ENCODE measurements at places on chromosomes 7 and 10.
A peak's percentile ranks its signal among the peaks of the same experiment; 100 is the strongest.

- DNase-seq = peak; percentile 2
Measured at GRCh38 chr10:33248638-33249037, 85.8 kb downstream of the NRP1 start.

DNA sequence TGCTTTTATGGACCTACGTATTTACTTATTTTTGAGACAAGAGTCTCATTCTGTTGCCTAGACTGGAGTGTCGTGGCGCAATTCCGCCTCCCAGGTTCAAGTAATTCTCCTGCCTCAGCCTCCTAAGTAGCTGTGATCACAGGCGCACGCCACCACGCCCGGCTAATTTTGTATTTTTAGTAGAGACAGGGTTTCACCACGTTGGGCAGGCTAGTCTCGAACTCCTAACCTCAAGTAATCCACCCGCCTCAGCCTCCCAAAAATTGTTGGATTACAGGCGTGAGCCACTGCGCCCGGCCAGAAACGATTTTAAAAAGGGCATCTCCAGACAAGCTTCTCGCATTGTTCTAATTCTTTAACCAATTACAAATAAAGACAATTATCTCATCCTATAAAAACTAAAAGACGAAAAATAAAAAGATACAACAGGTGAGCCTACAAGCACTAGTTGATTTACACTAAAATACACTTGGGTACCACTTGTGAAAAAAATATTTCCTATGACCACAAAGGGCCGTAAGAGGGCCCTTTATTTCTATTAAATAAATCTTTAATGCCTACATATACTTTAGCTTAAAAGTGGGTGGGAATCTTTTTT is 2.4 kb downstream of the TRA2A start:
- DNase-seq = no peak

- no peak for DNase-seq
Measured at GRCh38 chr10:69359594-69359993, 57.1 kb downstream of the TACR2 start.

GRCh38 chr10:12510501-12510941 is 161.2 kb downstream of the CAMK1D start:
- no peak for DNase-seq

GRCh38 chr7:42493436-42494198 is 256.6 kb upstream of the GLI3 start:
- no peak for DNase-seq

GRCh38 chr10:60430017-60430416 is 40.3 kb upstream of the ANK3 start:
- DNase-seq = no peak

- DNase-seq = no peak
Measured at GRCh38 chr10:16765509-16766375, 51.5 kb downstream of the RSU1 start.

DNA sequence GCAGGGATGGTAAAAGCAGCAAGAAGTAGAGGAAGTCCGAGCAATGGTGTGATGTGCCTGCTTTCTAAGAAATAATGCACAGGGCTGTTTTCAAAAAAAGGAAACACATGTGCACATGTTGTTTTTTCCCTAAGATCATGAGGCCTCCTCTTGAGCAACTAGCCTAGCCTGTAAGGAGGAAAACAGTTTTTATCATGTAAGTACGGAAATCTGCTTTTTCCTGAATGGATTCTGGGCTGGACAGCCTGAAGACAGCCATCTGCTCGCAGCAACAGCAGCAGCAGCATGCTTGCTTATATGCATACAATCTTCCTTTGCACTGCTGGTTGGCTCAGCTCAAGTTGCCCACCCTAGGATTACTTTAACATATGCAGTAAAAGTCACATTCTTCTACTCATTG is 87.1 kb downstream of the HIBADH start:
- DNase-seq = no peak

- DNase-seq = peak; percentile 55
Measured at GRCh38 chr10:101780818-101781654, 2.2 kb downstream of the NPM3 start.

DNA sequence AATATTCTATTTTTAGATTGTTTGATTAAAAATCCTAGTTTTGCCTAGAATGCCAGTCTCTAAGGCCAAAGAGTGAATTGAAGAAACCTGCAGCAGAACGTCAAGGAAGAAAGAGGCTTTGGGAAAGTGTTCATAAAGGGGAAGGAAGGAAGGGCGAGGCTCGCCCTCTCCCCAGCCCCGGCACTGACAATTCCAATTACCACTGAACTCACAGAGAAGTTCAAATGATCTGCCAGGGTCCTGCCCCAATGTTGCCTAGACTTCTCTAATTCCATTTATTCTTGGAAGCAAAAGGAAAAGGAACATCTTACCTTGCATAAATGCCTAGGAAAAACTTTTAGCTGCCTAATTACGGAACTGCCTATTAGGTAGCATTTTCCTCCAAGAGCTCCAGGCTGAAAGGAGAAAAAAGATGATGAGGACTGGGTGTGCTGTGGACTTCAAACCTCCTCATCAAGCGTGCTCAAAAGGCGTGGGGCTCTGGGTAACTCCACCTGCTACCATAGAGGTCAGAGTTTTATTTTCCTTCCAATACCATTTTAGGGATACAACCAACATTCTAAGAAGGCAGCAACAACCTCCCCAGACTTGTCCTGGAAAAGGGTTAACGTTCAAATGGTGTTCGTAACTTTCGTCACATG is 134.5 kb downstream of the PKD1L1 start:
- DNase-seq = no peak

- DNase-seq = no peak
Measured at GRCh38 chr10:75080554-75080953, 30.9 kb upstream of the SAMD8 start.

DNA sequence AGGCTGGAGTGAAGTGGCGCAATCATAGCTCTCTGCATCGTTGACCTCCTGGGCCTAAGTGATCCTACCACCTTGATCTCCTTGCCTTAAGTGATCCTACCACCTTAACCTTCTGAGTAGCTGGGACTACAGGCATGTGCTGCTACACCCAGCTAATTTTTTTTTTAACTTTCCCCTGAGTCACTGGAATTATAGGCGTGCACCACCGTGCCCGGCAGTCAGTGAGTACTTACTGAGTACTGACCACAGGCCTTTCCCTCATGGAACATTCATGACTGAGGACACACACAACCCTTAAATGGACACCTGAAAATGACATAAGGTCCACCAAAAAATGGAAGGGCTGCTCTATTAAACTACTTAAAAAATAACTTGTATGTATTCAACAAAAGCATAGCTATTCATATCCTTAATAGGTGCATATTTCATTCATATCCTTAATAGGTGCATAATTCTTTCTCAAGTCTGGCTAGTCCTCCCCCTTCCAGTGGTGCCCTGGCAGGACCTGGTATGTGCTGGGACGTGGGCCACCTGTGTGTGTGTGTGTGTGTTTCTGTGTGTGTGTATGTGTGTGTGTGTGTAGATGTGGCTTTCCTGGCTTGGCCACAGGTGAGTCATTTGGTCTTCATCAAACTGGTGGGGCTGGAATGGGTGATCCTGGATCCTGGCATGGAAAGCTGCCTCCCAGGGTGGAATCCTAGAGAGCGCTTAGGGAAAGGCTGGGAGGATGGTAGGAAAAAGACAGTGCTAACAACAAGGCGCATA is 3.5 kb downstream of the FAM180A start:
- DNase-seq = no peak

GRCh38 chr10:11462071-11462470 is 149.4 kb downstream of the USP6NL start:
- no peak for DNase-seq

DNA sequence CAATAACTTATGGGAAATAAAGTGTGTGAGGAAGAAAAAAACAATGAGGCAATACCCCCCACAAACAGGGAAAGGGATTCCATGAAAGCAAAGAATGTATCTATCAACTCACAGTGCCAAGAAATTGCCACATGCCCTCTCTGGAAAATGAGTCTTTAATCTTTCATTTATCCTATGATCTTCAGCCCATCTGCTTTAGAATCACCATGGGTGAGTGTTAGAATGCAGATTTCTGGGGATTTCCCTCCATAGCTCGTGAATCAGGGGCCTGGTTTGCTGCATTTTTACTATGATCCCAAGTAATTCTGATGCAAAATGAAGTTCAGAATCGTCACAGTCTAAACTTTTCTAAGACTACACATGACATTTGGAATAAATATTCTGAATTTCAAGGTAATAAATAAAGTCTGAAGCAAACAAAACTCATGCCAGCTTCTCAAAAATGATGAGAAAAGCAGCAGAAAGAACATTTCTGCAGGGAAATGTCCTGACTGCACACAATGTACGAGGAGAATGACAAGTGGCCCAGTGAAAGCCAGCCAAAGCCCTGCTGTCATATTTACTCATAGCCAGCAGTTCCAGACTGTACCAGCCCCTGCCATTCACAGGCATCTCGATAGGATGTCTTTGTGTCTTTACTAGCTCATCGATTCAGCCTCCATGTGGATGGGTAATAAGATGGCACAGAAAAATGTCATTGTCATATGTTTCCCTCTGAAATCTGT is 167.1 kb downstream of the ELMO1 start:
- DNase-seq = no peak

- no peak for DNase-seq
Measured at GRCh38 chr10:51773681-51774080, 74.3 kb upstream of the CSTF2T start.

GRCh38 chr10:70296406-70296899 is 12.6 kb upstream of the NPFFR1 start:
- DNase-seq = no peak

DNA sequence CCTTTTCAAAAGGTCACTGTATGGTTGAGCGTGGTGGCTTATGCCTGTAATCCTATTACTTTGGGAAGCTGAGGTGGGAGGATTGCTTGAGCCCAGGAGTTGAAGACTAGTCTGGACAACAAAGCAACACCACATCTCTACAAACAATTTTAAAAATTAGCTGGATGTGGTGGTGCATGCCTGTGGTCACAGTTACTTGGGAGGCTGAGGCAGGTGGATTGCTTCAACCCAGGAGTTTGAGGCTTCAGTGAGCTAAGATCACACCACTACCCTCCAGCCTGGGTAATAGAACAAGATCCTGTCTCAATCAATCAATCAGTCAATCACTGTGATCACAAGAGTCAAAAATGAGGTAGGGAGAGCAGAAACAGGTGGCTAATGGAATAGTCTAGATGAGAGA is 97.0 kb downstream of the SUGCT start:
- DNase-seq = no peak

GRCh38 chr10:102435133-102435497 is 2.7 kb upstream of the CUEDC2 start:
- DNase-seq = no peak

DNA sequence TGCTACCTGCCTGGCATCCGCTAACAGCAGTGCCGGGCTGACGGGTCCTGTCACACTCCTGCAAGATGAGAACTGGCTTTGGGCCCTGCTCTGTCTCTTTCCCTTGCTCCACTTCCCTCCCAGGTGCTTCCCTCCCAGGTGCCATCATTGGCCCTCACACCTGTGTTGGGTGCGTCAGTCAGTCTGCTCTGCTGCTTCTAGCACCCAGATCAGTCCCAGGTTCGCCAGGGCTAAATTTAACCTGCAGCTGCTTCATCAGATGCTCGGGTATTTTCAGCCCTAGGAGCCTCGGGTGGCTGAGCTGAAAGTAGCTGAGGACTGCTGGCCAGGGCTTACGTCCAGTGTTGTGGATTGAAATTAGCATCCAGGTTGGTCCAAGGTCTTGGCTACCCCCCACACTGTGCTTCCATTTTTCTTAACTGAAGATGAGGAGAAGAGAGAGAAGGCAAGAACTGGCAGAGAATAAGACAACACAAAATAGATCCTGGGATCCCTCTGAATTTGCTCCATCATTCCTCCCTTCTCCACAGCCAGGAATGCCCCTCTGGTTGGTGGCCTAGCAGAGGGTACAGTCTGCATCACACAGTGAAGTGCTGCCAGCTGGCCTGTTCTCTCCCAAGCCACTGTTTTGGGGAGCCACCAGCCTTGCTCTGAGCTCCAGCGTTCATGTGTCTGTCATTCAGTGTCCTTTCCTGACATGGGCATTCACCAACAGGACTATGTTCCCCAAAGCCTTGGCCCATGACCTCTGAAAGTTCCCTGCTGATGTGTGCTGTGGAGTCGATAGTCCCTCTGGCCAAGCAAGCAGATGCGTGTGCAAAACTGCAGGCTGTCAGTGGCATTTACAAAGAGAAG is 65.9 kb upstream of the SYPL1 start:
- DNase-seq = no peak

DNA sequence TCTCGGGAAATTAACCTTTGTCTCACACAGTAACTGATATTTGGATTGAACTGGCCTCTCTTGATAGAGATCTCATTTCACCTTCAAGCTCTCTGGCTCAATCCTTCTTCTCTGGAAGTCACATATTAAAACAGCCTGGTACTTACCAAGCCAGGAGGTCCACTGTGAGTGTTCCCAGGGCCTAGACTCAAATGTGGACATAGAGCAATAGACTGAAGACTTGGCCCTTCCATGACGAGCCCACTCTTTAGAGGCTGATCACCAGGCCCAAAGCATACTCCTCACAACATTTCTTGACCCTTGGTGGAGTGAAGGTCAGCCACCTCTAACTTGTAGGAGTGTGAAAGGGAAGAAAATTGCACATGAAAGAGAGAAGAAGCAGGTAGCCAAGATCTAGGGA is 38.5 kb downstream of the COL1A2 start:
- DNase-seq = no peak

DNA sequence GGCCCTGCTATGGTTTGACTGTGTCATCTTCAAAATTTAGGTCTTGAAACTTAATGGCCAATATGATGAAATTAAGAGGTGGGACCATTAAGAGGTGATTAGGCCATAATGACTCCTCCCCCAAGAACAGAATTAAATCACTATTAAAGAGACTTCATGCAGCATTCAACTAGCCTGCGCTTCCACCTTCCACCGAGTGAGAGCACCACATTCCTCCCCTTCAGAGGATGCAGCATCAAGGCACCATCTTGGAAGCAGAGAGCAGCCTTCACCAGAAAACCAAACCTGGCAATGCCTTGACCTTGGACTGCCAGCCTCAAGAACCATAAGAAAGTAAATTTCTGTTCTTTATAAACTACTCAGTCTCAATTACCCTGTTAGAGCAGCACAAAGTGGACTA is 371.1 kb upstream of the NFE2L3 start:
- no peak for DNase-seq

DNA sequence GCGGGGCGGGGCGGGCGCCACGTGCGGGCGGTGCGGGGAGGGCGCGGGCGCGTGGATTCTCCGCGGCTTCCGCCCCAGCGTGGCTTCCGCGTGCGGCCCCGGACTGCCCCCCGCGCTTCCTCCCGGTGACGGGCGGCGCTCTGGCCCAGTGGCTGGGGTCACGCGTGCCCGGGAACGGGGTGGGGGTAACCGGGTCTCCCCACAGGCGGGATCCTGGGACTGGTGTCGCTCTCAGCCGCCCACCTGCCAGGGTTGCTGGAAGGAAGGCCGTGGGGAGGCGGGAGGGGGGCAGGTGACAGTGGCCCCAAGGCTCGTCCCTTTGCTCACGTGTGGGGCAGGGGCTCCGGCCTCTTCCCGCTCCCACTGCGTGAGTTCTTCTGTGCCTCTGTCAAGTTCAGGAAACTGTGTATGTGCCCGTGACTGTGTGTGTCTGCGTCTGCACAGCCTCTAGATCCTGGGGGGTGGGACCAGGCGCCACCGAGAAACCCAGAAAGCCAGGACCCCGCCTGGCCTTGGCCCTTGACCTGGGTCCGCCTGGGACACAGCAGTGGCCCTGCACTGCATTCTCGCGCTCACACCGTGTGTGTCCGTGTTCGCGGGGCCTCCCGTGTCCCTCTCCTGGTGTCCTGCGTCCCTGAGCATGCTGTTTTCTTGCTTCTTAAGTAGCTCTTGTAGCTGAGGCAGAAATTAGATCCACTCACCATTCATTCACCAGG is 919 bp downstream of the MAFK start:
- DNase-seq = no peak

- no peak for DNase-seq
Measured at GRCh38 chr10:71598621-71599055, 120.9 kb downstream of the C10orf105 start.
